ENCODE measurements at places on chromosomes 3 and 15. TPM values are rescaled to one million over a fixed set of nuclear protein-coding genes. Genes with fewer than 3 reads are reported as not detected.

Gene KBTBD13
- total RNA-seq: 1.2 TPM

Gene RAB11A
- 207 TPM for total RNA-seq

Gene PIF1
- total RNA-seq: not detected

Gene MFAP1
- 10.8 TPM for total RNA-seq

Gene RLBP1
- total RNA-seq: not detected

- no peak for DNase-seq
These were observed 34.3 kb upstream of the RFTN1 start for GRCh38 chr3:16547561-16548357.

GRCh38 chr3:87949189-87949878, 109.5 kb downstream of the CGGBP1 start:
- no peak for DNase-seq

- no peak for DNase-seq
These were observed 127.9 kb downstream of the CD47 start for GRCh38 chr3:107962946-107963345.

GRCh38 chr3:127951276-127951675, 36.2 kb downstream of the KBTBD12 start:
- no peak for DNase-seq

- no peak for DNase-seq
These were observed 263.5 kb upstream of the CFAP20DC start for GRCh38 chr3:59313365-59313764.

DNA sequence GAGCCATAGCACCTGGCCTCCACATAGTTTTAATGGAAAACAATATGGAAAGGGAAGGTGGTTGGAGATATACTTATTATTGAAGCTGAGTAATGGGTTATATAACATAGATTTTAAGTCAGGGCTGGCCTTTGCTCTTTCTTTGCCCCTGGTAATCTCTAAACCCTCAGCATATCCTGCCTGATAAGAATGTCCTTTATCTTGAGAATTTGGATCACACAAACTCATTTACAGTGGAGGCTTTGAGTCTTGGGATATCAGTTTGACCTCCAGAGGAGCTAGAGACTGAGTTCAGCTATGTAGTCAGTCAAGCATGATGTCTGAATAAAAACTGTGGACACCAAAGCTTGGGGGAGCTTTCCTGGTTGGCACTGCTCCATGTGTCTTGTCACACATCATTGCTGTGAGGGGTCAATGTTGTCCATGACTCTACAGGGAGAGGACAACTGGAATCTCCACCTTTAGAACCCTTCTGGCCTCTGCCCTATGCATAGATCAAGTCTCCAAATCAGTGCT, 9.0 kb upstream of the C3orf33 start:
- no peak for DNase-seq

DNA sequence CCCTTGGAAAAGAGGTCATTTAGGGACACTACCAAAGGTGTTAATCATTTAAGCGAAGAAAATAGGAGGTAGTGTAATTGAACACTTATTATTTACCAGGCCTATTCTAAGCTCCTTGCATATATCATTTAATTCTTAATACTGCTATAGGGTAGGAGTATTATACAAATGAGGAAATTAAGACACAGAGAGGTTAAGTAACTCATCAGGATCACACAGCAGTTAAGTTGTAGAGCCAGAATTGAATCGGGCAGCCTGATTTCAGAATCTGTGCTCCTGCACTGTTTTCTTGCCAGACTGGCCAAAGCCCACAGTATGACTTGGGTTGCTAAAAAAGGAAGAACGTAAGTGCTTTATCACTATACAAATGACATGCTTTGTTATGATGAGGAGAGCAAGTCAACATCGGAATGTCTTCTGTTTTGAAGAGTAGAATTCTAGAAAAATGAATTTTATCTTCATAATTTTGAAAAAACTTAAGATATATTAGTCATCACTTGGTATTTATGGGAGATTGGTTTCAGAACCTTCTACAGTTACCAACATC, 31.4 kb downstream of the HPS3 start:
- no peak for DNase-seq

DNA sequence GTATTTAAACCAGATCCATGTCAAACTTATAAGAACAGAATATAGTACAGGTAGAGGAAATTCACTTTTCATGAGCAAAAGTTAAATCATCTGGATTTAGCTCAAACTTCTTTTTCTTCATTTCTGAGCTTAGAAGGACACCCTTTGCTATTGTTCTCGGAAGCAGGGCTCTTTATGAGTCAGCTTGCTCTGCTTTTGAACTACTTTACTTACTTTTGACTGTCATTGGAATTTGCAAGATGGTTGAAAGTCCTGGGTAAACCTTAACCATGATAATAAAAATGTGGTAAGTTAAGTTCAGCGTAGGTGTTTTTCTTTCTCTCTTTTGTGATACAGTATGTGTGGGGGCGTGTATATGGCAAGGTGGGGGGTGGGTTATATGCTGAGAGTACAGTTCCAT, 312.7 kb upstream of the DPH6 start:
- no peak for DNase-seq

Data from gastrocnemius medialis (tissue), 4 donors.